ENCODE measurements at places on chromosomes 3 and 15.

DNA sequence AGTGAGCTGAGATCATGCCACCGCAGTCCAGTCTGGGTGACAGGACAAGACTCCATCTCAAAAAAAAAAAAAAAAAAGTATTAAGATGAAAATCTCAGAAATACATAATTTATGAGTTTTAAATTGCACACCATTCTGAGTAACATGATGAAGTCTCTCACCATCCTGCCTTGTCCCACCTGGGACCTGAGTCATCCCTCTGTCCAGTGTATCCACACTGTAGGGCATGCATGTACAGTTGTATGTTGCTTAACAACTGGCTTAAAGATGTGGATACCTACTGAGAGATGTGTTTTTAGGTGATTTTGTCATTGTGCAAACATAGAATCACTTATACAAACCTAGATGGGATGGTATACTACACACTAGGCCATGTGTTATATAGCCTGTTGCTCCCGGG, 17.1 kb downstream of the ASB14 start:
- DNase-seq, result no peak

GRCh38 chr3:171380711-171381425, 79.3 kb downstream of the TNIK start:
- no peak for DNase-seq

DNA sequence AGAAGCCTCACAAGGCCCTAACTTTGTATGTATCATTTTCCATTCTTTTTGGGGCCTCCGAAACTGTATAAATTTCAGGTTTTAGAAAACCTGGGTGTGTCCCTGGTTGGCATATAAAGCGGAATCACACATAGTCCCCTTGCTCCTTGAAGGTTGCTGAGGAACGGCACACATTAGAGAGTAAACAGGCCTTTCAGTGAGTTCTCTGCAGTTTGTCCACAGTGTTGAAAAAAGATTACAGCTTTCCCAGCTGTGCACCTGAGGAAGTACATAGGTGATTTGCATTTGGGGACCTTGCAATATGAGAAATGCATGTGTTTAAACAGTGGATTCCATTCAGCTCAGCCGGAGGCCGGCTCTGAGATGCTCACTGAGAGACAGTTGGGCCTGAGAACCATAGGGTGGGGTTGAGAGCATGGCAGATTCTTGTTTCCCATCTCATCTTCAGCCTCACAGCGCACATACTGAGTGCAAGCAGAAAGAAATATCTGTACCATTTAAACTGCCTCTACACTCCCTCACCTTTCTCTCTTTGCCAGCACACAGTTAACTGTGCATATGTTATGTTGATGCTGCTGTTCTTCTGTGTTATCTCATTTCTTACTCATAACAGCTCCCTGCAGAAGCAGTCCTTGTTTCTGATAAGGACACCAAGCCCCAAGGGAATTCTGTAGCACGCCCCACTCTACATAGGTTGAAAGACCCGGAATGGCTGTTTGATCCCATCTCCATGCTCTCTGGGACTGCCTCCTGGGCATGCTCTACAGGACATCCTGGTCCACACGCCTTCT, 60.4 kb downstream of the BOC start:
- peak; percentile 62 for DNase-seq

DNA sequence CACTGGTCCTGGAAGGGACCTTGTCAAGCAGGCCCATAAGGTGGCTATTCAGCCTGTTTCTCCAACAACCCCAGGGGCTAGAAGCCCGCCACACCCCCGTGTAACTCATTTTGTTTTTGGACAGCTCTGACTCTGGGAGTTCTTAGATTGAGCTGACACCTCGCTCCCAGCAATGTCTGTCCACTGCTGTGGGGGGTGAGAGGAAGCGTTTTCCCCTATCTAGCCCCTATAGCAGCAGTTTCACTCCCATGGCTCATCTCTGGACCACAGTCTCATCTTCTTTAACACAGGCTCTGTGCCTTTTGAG, 1.1 kb upstream of the PPP1R2 start:
- DNase-seq, result no peak

GRCh38 chr3:9390265-9390888, 7.0 kb upstream of the SETD5 start:
- no peak for DNase-seq
